ENCODE measurements at places on chromosomes 7 and 10.

DNA sequence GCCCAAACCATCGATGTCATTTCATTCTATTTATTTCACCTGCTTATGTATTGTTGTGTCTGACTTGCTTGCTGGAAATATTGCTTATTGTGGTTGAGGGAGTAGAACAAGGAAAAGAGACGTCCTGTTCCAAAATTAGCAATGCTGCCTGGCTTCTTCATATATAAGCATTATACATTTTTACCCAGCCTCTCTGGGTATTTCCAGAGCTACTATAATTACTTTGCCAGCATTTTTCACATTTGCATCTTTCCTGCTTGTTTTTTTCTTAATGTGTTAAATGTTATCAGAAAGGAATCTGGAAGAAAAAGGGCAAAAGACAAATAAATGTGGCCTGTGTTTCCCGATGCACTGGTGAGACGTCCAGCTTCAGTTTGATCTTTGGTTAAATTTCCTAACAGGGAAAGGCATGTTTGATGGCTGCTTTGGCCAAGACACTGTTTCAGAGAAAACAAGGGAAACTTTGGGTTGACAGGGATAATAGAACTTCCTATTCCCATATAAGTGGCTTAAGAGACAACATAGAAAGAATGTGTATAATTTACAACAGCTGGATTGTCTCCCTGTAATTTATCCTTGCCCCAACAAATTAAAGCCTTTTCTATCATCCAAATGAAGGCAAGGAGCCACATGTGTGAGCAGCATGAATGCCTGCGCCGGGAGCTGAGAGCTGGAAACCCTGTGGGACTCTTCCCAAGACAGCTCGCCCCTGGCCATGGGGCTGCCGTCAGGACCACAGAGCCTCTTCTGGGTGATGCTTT is 671.1 kb upstream of the CELF2 start:
- no peak for DNase-seq

GRCh38 chr7:155527664-155528063 is 18.7 kb downstream of the CNPY1 start:
- DNase-seq = no peak

DNA sequence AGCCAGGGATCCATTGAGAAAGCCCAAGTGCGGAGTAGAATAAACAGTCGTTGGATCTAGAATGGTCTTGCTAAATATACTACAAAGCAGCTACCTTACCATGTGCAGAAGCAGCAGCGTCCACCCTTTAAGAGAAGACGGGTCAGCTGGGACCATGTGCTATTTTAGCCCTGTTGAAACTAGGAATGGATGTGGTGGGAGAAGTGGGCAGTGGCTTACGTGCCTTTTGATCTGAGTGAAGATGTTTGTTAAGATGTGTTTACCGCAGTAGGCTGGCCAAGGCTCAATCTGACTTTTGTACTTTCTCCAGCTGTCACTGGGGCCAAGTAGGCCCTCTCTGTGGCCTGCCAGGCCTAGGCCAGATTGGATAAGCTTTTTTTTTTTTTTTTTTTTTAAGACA is 9.2 kb downstream of the HABP2 start:
- no peak for DNase-seq

GRCh38 chr10:103181244-103181643 is 11.8 kb downstream of the NT5C2 start:
- DNase-seq = no peak

DNA sequence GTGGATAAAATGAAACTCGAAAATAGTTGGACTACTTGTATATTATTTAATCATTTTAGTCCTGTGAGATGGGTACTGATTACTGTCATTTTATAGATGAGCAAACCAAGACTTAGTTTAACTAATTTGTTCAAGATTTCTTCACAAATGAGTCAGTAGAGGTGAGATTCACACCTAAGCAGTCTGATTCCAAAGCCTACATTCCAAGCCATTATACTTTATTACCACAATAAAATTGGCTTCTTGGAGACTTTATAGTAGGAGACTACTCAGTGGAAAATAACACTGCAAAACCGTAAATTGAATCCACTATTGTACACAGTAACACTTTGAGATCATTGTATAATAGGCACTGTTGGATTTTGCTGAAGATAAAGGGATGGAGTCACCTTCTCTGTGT is 2.2 kb downstream of the PHTF2 start:
- no peak for DNase-seq

DNA sequence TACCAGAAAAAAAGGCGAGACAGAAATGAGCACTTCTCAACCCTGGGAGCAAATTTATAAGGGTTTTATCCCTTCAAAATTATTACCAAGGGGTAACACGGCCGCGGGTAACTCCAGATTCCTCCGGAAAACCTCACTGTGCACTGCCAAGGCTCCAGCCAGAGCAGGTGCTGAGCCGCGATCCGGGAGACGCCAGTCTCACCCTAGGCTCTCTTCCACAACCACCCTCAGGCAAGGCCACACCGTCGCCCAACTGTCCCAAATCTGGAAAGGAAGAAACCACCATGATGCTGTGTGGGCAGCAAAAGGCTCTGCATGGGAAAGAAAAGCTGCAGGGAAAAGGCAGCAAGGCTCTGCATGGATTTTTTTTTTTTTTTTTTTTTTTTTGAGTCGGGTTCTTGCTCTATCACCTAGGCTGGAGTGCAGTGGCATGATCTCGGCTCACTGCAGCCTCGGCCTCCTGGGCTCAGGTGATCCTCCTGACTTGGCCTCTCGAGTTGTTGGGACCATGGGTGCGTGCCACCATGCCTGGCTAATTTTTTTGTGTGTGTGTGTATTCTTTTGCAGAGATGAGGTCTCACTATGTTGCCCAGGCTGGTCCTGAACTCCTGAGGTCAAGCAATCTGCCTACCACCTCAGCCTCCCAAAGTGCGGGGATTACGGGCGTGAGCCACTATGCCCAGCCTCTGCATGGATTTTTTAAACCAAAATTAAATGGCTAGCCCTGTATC is 39.0 kb downstream of the MAD1L1 start:
- DNase-seq = no peak

- no peak for DNase-seq
Observed at GRCh38 chr7:135161669-135162068, 8.8 kb downstream of the CYREN start.

GRCh38 chr7:137670222-137671064 is 176.3 kb downstream of the DGKI start:
- DNase-seq = no peak

DNA sequence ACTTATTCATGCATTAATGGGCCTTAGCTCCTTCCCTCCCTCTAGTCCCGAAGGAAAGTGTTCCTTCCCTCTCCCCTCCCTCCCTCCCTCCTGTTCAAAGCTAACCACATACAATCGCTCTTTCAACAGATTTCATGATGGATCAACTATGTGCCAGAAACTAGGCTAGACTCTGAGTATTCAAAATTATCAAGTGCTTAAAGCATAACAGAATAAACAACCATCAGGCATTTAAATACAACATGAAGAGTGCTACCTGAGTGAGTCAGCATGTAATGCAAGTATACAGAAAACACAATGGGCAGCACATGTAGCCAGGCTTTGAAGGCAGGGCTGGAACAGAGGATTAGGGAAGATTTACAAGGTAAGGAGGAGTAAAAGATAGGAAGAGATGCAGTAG is 11.3 kb downstream of the CHCHD3 start:
- DNase-seq = no peak

DNA sequence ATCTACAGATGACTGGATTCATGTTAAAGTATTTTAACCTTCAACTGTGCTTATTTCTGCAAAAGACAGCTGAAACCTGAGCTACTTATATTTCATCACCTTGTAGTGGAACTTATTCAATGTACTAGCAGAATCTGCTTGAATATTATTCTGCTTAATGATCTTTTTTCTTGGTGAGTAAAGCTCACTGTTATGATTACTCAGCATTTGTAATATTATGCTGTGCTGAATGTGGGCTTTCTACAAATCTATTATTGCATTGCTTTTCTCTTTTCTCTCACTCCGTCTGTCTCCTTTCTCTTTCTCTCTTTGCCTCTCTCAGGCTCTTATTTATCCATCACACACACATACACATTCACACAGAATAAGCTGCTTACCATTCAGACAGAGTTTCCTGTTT is 98.7 kb upstream of the TMEM196 start:
- DNase-seq = no peak

DNA sequence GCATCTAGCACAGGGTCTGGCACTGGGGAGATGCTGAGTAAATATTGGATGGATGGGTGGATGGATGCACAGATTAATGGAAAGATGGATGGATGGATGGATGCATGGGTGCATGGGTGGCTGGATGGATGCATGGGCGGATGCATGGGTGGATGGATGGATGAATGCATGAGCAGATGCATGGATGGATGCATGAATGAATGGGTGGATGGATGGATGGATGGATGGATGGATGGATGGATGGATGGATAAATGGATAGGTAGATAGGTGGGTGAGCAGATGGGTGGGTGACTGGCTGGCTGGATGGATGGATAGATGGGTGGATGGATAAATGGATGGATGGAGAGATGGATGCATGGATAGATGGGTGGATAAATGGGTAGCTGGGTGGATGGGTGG is 5.7 kb downstream of the PAX4 start:
- DNase-seq = no peak

DNA sequence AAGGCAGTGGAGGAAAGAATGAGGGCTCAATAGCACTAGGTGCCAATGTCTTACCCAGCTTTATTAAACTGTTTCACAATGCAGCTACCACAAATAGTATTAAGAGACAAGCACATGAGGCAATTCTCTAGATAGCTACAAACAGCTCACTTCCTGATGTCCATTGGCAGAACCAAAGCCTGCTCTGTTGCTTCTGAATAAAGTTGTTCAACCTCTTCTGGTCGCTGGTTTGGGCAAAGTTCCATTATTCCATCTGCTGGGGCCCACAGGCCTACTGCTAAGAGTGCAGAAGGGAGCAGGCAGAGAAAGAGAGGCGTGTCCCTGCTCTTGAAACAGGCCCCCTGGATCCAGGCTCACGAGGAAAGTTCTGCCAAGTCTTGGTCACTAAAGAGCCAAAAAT is 173.9 kb downstream of the ZNF438 start:
- no peak for DNase-seq

DNA sequence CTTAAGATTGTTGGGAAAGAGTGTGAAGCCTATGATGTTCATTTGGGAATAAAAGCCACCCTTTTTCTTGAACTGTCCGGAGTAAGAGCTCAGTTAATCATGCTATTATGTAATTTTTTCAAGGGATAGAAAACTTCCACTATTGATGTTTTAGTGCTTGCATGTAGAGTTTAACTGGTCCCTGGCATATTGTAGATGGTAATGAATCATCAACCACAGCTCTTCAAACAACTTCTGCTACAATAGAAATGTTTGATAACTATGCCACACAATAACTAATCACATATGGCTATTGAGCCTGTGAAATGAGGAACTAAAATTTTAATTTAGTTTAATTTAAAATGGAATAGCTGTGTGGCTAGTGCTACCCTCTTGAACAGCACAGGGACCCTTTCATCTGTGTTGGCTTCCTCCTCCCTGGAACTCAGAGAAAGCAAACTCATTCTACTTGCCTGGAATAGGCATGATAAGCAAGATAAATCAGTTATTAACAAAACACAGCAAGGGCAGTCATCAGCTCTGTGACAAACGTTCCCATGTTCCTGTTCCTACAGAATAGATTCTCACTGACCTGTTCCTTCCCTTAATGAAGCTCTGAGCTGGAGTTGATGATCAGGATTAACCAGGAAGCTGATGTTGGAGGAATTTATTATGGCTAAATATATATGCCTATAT is 4.9 kb upstream of the SRI start:
- DNase-seq = peak; percentile 53

GRCh38 chr10:80664071-80664680 is 126.5 kb downstream of the SH2D4B start:
- DNase-seq = peak; percentile 85

DNA sequence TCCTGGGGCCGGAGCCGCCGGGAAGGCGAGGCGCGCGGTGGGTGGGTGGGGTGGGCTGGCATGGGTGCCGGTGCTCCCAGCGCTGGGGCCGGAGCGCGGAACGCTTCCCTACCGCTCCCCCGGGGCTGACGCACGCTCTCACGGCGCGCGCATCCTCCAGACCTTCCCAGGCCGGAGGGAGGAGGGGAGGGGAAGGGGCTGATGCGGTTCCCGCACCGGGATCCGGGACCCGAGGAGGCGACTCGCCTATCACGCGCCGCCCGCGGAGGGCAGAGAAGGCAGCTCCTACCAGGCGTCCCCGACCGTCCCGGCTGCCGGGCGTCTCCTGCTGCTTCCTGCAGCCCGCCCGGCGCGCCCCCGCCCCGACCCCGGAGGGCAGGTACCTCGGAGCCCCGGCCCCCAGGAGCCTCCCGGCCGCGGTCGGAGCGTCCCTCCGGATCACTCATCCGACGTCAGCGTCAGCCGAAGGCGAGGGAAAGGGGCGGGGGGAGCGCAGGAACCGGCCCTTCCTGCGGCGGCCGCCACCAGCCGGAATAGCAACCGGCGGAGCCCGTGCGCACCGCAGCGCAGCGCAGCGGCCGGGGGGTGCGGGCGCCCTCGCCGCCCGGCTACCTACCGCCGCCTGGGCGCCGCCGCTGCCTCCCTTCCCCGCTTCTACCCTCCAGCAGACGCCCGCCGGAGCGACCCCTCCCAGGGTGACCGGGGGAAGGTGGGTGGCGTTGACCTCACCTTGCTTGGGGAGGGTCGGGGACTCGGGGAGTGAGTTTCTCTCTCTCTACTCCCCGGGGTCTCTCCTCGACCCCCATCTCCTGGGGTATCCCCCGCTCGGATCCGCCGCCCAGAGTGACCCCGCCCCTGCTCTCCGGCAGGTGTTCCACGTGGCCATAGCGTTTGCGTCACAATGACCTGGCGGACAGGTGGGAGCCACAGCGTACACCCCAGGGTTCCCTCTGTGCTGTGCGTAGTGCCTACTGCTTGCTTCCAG is at the start of gene ICA1:
Gene ICA1 (minus strand): TSS at position 457 of the 985 bp plus-strand sequence. CDS start 26,241 bp downstream, outside the sequence.
- DNase-seq = peak; percentile 41

- DNase-seq = no peak
Observed at GRCh38 chr7:46916581-46916980, 665.3 kb downstream of the TNS3 start.

DNA sequence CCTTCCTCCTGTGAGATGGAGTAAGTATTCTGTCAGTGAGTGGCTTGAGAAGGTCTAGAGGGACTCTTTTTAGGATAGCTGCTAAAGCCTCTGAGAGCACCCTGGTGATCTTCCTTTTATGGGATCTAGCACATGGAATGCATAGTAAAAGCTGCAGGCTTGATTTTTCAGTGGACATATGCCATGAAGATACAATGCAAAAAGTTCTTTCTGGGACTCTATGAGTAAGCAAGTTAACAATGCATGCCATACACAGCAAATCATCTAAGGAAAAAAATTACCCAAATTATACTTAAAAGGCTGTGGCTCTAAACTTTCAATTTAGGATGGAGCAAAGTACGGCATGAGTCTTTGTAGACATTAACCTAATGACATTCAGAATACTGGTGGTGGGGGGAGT is 154.5 kb downstream of the SGMS1 start:
- no peak for DNase-seq

DNA sequence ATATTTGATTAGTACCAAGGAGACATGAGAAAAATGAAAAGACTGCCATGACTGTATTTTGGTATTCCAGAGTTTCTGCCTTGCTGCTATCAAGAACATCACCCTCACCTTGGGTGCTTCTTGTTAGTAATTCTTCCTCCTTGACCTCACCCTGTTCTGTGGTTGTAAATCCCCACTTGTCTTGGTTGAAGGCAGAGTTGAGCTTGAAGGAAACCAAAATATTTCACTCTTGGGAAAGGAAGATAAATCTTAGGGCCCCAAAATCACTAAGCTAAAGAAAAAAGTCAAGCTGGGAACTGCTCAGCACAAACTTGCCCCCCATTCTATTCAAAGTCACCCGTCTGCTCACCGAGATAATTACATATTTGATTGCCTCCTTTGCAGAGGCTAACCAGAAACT is 20.6 kb upstream of the AKR1C3 start:
- no peak for DNase-seq

Measured in urothelium cell line (cell line).